ENCODE measurements at places on chromosomes 5 and 9.

- DNase-seq: no peak
Observed at GRCh38 chr9:94612071-94612470, 18.4 kb upstream of the FBP2 start.

DNA sequence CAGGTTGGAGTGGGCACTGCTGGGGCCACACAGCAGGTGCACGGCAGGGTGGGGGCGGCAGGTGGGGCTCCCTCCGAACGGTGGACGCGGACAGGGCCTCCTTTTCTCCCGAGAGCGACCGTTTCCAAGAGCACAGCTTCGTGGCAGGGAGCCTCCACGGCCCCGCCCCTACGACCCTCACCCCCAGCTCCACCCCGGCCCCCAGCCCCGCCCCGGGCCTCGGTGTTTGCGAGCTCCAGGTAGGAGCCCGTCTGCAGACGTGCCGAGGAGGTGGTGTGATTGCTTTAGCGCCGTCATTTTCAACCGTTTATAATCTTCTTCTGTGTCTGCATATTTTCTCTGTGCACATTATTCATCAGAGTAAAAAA is 8.8 kb downstream of the GRIN1 start:
- no peak for DNase-seq

DNA sequence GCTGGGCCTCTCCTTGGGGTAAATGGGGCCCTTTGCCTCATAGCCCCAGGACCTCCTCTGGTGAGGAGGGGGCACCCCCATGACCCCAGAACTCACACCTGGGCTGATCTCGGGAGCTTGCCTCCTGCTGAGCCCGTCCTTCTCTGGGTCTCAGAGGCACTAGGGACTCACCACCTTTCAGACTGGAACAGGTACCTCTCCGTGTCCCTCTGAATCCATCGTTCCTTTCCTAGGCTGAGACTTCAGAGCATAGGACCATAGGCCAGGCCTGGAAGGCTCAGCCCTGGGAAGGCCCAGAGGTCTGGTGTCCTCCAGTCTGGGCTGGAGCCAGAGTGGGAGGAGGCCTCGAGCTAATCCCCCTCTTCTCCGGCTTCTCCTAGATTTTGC is 97.9 kb downstream of the CACNA1B start:
- DNase-seq: no peak

- DNase-seq: no peak
Observed at GRCh38 chr5:96896276-96896675, 20.0 kb downstream of the ERAP2 start.

DNA sequence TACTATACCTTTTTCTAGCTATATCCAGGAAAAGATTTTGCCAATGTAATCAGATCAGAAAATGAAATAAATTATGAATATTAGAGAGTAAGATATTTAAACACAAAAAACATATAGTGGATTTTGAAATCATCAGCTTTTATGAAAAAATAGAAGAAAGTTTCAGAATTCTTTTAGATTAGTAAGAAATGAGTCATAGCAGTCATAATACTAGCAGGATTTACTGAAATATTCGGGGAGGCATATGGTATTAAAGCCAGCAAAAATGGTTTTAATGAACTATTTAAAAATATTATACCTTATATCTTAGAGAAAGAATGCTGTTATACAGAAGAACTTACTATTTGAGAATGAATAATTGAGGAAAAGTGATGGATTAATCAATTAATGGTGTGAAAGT is 303.6 kb upstream of the NUDT12 start:
- DNase-seq: peak; percentile 30

DNA sequence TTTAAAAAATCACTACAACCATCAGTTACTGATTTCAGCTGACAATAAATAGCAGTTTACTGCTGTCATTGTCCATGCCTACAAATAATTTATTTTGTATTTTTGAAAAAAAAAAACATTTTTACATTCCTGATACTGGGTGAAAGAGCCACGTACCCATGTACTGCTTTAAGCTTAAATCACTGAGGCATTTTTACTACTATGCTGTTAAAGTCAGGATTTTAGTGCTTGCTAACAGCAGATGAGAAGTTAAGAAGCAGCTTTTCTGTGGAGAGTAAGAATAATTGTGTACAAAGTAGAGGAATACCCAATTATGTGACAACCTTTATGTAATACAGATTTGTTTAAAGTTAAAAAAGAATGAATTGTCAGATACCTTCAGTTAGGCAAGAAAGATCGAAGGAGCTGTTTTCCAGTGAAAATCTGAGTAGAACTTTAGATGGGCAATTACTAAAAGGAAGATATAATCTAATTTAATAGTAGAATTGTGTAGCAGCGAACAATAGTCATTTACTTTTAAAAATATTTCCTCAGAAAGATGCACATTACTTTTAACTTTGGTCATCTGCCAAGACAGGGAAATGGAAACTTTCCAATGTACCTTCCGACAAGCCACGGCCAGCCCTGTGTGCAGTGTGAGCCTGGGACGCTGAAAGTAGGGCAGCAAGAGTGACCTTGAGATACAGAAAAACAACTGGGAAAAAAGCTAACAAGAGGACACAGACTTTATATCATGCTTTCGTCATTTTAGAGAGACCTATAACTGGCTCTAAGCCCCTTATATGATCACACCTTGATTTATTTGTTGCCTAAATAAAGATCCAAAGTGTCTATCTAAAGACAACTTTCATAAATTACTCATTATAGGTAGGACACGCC is 39.9 kb downstream of the RHOBTB3 start:
- DNase-seq: no peak

- DNase-seq: no peak
Observed at GRCh38 chr5:44828719-44829118, 20.0 kb downstream of the MRPS30 start.

GRCh38 chr5:98975682-98976407 is 47.0 kb upstream of the CHD1 start:
- no peak for DNase-seq

GRCh38 chr9:91151718-91152095 is 210.0 kb downstream of the AUH start:
- DNase-seq: no peak

DNA sequence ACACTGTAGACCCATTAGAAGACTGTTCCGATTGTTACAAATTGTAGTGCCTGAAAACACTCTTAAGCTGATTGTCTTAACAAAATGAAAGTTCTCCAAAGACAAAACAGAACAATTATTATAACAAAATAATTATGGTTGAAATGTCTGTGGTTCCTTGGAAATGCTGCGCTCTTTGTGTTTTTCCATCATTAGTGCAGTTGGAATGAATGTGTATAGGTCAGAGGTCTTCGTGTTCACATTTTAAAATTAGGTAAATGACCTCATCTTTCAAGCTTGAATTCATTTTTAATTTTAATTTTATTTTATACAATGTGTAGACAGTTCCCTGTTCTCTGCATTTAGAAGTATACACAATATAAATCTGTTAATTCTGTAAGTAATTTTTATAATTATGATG is 56.7 kb upstream of the NXNL2 start:
- DNase-seq: no peak

DNA sequence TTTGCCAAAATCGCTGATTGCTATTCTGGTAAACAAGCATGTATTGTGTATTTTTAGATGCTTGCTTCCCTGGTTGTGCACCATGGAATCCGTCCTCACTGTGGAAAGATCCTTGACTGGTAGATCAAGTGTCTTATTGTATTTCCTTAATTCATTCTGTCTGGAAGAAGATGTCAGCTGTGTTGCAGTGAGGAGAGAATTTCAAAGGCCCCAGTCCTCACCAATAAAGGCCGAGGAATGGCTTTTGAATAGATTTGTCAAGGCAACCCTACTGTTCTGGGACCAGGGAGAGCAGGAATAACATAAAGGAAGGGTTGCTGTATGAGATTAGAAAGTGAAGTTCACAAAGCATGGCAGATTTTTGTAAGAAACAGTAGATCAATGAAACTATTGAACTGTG is 36.2 kb upstream of the POU5F2 start:
- no peak for DNase-seq

DNA sequence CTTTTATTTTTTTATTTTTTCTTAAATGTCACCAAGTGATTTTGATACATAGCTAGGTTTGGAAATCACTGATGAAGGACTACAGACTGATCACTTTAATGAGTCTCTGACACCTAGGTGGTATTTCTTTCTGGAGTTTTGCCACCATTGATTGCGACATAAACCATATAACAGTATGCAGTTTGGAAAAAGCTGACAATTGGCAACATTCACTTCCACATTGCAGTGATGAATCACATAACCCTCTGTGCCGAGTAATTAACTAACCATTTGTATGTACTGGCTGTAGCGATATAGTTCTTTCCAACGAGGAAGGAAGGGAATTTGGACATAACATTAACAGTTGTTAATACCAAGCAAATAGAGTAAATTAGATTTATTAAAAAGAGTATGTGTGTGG is 222.9 kb upstream of the EFNA5 start:
- peak; percentile 76 for DNase-seq

- no peak for DNase-seq
Observed at GRCh38 chr9:90175865-90176264, 466.8 kb downstream of the DIRAS2 start.

DNA sequence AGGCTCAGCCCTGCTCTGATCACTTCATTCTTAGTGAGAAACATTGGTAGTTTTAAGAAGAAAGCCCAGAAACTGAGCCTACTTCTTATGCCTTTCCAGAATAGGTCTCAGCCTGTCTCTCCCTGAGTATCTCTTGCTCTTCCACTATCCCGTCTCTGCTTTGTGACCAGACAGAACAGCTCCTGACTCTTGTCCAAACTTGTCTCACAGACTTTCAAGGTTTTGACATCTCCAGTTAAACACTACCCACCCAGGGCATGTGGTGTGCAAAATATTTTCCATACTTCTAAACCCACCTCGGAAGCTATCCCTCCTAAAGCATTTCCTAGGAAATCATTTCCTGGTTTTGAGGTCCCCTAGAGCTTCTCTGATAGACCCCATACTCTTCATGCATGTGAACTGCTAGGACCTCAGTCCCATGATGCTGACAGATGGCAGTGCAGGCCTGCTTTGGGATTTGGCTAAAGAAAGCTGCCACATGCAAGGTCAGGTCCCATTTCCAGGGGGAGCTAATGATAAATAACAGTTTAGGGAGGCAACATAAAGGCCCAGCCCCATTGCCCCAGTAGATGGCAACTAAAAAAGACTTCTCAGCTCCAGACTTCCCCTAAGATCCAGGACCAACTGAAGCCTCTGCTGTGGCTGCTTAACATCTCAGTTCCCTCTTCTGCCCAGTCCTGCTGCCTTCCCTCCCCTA is 211.5 kb downstream of the MED10 start:
- no peak for DNase-seq

DNA sequence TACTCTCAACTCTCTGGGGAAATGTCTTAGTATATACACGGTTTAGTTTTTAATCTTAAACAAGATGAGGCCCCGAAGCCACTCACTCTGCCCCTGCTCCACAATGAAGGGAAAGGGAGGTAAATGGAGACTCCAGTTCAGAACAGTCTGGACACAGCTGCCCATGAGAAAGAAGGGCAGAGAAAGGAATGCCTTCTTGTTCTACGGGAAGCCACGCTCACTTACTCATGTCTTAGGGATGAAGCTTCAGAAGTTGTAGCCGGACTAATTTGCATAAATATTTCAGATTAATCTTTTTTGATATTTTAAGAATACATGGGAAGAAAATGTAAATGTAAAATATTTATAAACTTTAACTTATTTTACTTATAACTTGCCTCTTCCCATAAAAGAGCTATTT is 94.0 kb downstream of the COL23A1 start:
- DNase-seq: no peak

DNA sequence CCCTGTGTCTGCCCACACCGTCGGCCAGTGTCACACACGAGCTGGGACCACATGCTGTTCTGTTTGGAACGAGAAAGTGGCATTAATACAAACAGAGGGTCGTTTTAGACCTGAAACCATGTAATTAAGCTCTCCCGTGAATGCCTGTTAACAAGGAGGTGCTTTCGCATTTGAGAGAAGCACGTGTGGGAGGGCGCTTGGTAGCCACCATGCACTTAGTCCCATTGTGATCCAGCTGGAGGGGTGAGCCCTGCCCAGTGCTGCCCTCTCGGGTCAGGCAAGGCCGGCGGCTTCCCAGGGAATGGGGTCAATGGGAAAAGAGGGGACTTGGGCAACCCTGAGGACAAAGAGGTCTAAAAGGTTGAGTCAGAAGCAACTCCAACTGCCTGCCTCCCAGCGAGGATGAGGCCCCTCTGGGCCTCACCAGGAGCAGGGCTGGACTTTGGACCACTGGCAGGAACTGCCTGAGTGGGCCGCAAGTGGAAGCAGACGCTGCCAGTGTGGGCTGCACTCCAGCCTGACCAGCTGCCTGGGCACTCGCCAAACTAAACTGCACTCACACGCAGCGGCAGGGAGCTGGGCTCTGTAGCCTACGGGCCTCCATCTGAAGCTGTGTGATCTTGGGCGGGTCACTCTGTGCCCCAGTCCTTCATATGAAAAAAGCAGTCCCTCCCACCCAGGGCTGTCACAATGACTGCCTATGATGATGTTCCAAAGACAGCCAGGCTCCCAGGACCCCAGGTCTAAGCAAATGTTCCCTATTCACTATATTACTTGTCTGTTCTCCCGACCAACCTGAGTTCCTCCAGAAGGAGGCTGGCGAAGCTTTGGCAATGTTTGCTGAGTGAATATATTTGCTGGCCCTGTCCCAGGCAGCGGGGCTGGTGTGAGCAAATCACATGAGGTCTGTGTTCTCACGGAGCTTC is 195.7 kb downstream of the CDK5RAP2 start:
- no peak for DNase-seq

- DNase-seq: no peak
Observed at GRCh38 chr9:120443489-120443888, 136.5 kb downstream of the CDK5RAP2 start.

DNA sequence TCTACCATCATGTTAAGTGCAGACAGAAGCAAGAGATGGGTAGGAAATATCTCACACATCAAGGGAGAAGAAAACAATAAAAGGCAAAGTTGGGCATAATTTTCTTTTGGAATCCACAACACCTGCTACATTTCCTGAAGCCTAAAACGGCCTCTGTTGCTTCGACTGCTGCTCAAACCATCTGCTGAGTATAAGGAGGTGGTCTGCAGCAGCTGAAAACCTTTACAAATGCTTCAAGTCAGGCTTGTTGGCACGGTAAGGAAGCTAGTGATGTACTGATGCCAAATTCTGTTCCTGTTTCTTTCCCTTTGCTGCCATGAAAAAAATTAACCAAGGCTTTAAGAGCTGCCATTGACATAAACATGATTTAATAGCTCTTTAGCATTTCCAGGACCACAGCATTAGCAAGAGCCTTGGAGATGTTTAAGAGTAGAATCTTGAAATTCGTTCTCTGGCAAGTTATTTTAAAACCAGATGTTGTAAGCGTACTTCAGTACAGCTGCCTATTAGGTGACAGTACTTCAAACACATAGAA is 75.6 kb downstream of the DMRTA1 start:
- DNase-seq: no peak

- DNase-seq: no peak
Observed at GRCh38 chr5:177111720-177112394, 21.7 kb upstream of the NSD1 start.

All from retinal pigment epithelial cell (primary cell).